Left hindlimb (tissue), 1 donor: ENCODE measurements at places on chromosomes 12 and 14.
A peak's percentile ranks its signal among the peaks of the same experiment; 100 is the strongest.

DNA sequence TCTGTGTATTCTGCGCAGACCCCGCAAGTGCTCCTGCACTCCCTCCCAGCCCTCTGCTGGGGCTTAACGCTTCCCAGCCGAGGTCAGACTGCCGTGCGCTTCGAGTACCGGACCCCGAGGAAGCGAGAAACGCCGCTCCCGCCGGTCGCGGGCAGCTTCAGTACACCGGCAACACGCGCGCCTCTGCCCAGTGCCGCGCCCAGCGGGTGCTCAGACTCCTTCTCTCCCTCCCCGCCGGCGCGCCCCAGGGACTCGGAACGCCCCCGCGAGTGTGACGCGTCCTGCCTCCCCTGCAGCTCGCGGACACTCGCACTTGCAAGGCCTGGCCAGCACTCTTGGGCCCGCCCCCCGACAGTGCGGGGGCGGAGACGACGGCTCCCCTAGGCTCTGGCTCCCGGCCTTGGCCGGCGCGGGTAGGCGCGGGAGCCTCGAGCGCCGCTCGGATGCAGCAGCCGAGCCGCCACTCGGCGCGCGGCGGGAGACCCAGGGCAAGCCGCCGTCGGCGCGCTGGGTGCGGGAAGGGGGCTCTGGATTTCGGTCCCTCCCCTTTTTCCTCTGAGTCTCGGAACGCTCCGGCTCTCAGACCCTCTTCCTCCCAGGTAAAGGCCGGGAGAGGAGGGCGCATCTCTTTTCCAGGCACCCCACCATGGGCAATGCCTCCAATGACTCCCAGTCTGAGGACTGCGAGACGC, at the start of gene PTGER2:
TSS of gene PTGER2 (plus strand) at position 410 of the 692 bp plus-strand sequence. CDS start at position 647, 237 bp downstream.
- peak; percentile 87 for DNase-seq

- no peak for DNase-seq
Observed at GRCh38 chr14:29905543-29905942, 22.1 kb downstream of the PRKD1 start.

- no peak for DNase-seq
Observed at GRCh38 chr12:45762185-45763110, 32.9 kb downstream of the ARID2 start.

DNA sequence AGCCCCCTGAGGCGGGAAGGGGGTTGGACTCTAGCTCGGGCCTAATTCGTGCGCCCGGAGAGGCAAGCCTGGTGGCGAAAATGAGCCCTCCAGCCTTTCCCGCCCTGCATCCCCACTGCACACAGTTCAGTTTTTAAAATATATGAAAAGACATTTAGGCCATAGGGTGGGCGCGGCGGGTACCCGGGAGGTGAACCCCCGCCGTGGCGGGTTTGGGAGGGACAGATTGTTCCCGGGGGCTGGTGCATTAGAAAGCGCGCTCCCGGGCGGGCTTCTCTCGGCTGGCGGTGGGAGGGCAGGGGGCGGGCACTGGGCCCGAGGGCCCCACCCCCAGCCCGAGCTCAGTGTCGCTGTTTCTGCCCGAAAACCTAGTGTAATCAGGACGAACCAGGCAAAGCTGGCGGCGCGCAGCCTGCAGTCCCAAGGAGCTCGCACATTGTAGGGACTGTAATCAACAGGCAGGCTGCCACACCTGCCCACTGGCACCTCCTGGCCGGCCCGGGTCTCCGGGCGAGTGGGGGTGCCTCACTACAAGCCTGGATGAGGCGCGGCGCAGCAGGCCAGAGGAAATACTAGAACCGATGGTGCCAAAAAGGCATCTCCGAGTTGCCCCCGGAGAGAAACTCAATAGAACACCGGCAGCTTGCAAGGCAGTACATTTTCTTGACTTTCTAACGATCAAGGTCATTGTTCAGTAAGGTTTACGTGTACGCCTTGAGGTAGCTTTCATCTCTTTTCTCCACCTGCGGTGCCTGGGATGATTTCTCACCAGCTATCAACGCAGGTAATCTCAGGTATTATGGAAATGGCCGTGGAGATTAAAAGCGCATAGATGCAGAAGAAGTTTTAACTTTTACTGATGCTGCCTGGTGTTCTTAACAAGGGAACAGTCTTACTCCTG, 764 bp upstream of the SPTB start:
- peak; percentile 53 for DNase-seq

DNA sequence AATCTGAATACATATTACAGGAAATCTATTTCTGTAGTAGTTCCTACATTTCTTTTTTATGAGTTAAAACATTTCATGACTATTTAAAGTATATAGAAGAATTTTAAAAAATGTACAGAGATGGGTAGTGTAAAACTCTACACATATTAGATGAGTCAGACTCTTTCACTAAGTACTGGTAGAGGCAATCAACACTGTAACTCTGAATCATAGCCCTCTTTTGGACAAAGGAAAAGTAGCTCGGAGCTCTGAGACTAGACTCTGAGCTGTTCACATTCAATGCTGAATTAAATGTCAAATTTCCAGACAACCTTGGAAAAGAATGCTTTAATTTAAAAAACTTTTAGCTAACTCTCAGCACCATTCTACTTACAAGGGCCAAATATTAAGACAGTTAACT, 3.4 kb downstream of the PTCSC3 start:
- no peak for DNase-seq

GRCh38 chr12:75638792-75639191, 127.4 kb upstream of the KRR1 start:
- DNase-seq, result no peak

GRCh38 chr12:100075598-100075997, 67.1 kb downstream of the BLTP3B start:
- DNase-seq, result no peak
